ENCODE measurements at places on chromosomes 2 and 18.

DNA sequence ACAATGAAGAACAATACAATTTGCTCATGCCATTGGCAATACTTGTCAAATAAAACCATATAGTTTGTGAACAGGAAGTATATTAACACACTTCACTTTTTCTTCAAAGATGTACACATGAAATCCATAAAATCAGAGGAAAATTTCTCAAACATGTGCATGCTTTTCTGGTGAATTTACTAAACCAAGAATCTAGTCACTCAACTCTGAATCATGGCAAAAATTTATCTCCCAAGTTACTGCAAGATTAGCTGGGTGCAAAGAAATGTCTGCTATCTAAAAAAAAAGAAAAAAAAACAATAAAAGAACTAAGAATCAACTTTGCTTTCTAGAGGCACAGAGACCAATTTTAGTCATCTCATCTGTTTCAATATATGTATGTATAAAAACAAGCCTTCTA, 419.2 kb downstream of the NR4A2 start:
- DNase-seq = no peak

DNA sequence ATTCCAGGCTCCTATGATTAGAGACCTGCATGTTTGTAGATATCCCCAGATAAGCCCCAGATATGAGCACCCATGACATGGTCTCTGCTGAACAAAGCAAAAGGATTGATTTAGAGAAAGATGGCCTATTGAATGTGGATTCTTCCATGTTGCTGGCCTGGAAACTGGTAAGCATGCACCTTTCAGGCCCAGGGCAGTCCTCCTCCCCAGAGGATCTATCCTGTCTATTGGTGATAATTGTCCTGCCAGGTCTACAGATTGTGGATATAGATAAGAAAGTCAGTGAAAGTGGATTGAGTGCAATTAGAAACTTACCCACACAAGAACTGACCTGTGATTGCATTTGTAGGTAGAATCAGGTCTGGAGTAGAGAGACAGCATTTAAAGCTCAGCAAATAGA, 256.9 kb upstream of the SIX3 start:
- DNase-seq = no peak

DNA sequence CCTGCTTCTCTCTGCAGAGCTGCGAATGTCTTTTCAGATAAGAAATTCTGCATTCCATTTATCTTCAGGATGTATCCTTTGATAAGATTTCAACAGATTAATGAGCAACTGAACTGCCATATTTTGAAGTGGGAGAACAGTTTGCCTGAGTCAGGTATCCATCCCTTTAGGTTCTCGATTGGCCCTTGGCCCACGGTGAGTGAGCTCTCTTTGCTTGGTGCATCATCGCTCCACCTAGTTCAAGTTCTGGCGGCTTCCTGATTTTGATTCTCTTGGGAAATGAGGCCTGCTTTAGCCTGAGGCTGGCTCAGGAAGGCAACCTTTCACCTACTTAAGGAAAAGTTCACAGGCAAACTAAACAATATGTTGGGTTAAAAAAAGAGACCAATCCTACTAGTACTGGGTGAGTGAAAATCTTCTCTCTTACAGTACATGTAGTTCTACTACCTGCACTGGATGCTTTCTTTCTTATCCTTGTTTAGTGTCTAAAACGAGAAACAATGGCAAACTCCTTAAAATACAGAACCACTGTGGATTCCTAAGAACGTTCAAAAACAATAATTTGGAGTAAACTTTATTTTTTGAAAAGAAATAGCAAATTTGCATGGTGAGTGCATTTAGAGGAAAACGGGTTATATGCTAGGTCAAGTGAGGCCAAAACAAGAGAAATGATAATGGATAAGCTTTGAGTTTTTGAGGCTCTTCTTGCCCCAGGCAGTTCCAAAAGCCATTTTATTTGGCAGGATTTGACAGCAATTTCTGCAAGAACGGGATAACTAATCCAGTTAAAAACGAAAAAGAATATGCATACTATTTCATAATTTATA, 837 bp upstream of the ACSL3 start:
- DNase-seq = no peak

- no peak for DNase-seq
Observed at GRCh38 chr2:12652723-12653122, 64.0 kb upstream of the TRIB2 start.

GRCh38 chr2:100742277-100743254, 77.4 kb upstream of the NPAS2 start:
- DNase-seq = no peak

DNA sequence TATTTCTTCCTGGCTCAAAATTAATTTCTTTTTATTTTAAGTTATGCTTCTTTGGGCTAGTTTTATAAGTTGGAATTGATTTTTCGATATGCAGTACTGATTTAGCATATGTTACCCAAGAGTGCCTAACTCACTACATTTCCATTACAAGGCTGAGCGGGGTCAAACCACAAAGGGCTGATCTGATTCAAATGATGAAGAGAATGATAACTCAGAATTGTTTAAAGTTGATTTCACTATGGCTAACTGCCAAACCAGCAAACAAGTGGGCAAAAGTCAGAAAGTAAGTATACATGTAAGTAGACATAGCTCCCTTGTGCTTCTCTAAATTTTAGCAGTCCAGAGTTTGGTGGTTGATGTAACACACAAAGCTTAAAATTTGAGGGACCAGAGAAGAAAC, 35.6 kb downstream of the RAD51AP2 start:
- no peak for DNase-seq

DNA sequence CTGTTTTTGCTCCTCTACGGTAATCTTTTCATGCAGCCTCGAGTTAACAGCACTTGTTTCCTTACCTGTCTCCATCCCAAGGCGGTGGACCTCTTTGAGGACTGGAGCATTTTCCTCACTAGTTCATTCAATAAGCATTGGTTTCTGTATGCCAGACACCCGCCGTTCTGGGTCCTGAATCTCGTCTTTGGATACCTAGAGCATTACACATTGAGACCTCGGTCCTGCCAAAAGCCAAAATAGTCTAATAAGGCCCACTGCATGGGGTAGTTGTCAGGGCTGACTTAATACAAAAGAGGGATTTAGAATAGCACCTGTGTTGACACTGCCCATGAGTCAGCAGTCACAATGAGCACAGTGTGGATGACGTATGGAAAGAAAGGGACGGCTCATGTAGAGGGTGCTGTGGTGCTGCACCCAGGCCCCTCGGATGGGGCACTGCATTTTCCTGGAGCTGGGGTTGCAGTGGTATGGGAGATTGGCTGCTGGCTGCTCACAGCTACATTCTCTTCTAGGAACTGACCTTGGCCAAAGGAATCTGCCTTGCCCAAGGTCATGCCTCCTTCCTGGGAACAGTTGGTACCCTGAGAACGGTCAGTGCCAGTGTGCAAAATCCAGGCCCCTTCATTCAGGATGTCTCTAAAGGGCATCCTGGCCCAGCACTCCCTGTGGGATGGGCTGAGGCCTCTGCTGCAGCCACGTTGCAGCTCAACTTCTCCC, 126.9 kb upstream of the NCK2 start:
- no peak for DNase-seq

GRCh38 chr18:44548291-44549221, 132.1 kb upstream of the SETBP1 start:
- no peak for DNase-seq

DNA sequence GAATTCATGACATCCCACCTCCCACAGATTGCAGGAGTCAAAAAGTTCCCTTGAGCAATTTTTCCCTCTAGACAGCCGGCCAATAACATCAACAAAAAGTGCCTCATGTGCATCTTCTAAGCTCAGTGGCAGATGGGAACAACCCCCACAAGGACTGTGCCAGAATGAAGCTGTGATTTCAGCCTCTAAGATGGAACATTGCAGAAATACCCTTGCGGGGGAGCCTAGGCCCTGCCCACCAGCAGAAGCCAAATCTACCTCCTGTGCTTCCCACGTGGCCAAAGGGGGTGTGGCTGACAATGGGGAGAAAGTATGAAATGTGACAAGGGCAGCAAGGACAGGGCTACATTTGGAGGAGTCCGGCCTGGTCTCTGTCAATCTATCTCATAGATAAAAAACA, 482.3 kb downstream of the TGIF1 start:
- DNase-seq = no peak

GRCh38 chr2:151106805-151107506, 154.7 kb downstream of the RBM43 start:
- DNase-seq = no peak

DNA sequence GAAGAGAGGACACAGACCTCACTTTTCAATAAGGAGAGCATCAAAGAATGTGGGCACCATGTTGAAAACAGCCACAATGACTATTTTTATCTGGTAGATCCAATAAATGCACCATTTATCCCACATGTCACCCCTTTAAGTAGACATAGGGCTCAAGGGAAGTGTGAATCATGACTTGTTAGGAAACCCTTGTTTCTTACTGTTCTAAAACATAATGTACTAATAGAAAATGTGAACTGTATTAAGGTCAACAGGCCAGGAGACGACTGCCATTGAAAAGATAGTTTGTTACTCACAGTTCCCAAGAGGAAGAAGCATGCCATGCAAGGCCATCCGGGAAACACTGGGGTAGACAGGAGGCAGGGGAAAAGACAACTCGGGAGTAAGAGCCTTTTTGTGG, 137.7 kb downstream of the EN1 start:
- no peak for DNase-seq

- no peak for DNase-seq
Observed at GRCh38 chr2:154477319-154477718, 221.2 kb upstream of the KCNJ3 start.

GRCh38 chr2:170739507-170740046, 24.4 kb downstream of the SP5 start:
- DNase-seq = no peak

DNA sequence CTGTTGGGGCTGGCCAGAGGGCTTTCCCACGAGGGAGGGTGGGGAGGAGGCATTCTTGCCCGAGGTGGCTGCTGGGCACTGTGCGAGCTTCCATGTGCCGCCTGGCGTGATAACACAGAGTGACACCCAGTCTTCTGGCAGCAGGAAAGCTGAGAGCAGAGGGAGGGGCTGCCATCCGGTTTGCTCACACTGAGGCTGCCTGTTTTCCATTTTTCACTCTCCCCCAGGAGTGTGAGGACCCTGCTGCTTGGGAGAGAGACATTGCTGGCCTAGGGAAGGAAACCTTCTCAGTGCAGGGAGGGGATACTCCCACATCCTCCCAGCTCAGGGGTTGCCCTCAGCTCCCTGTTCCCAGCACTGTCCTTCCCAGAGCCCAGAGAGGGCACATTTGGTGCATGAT, 73.1 kb downstream of the INHBB start:
- DNase-seq = no peak

- DNase-seq = no peak
Observed at GRCh38 chr2:167953776-167954175, 293.6 kb downstream of the STK39 start.

DNA sequence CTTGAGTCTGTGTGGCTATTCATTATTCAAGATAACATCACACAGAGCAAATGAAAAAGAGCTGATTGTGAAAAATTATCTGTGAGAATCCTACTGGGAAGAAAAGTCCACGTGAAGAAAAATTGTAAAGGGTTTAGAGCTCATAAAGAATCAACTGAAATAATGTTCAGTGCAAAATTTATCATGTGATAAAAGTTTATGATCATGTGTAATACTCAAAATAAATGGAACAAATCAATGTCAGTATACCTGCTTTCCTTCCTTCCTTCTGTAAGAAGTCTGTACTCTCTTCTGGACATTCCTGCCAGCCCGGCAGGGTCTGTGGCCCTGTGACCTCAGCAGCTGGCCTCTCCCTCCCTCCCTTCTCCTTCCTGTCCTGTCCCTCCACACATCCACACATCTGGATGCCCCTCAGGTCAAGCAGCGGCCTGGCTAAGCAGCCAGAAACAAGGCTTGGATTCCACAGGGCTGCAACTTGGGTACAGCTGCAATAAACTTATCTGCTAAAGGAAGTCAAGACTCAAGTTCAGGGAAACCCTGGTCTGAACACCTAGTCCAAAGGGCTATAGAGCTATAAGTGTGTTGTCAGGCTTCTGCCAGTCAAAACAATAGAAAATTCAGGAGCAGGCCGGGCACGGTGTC, 172.1 kb downstream of the MREG start:
- DNase-seq = no peak

- no peak for DNase-seq
Observed at GRCh38 chr18:50820901-50821520, 1.2 kb upstream of the MRO start.

DNA sequence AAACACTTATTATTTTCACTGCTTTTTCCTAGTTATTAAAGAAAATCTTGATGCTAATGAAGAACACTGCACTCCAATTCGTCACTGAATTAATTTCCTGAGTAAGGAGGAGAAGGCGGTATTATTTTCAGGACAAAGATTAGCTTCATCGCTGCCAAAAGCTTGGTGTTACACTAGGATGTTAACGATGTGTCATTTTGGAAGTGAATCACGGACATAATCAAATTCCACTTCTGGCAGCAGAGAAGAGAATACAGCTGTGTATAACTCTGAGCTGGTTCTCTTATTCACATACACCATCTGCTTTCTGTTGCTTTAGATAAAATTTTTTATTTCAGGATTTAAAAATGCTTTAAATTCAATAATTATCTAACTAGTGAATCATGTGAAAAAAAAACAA, 74.1 kb downstream of the SCG2 start:
- no peak for DNase-seq

- DNase-seq = no peak
Observed at GRCh38 chr18:49476664-49477411, 10.2 kb downstream of the C18orf32 start.

DNA sequence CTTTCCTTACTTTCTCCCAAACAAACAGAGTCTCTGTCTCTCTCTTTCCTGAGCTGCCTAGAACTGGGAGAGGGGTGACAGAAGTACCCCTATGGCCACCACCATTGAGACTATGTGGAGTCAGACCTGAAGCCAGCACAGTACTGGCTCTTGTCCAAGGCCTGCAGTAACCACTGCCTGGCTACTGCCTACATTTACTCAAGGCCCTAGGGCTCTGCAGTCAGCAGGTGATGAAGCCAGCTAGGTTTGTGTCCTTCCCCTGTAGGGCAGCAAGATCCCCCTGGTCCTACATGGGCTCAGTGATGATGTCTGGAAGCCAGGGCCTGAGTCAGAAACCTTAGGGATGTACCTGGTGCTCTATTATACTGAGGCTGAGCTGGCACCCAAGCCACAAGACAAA, 12.2 kb downstream of the MYO3B start:
- DNase-seq = no peak

GRCh38 chr18:7784171-7784570, 217.1 kb downstream of the PTPRM start:
- no peak for DNase-seq

DNA sequence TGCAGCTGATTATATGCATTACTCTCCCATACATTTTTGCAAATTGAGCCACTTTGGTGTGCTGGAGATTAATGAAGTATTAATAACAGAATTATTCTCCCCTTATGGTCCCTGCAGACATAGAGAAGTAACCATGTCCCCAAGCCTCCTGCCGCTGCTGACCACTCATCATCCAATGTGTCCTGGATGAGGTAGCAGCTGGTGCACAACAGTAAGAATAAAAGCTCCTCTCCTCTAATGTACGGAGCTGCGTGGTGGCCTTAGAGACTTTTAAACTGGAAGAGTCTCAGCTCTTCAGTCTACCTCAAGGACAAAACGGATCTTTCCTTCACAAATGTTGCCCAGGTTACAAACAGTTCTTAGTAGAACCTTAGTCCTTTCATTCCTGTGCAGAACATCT, 37.7 kb downstream of the TPO start:
- DNase-seq = no peak
